Endodermal cell (in vitro differentiated cells): ENCODE measurements at places on chromosomes 3 and 15. TPM values are rescaled to one million over a fixed set of nuclear protein-coding genes. Genes with fewer than 3 reads are reported as not detected.

- DNase-seq = no peak
Measured at GRCh38 chr3:141442446-141442845, 44.4 kb upstream of the RASA2 start.

DNA sequence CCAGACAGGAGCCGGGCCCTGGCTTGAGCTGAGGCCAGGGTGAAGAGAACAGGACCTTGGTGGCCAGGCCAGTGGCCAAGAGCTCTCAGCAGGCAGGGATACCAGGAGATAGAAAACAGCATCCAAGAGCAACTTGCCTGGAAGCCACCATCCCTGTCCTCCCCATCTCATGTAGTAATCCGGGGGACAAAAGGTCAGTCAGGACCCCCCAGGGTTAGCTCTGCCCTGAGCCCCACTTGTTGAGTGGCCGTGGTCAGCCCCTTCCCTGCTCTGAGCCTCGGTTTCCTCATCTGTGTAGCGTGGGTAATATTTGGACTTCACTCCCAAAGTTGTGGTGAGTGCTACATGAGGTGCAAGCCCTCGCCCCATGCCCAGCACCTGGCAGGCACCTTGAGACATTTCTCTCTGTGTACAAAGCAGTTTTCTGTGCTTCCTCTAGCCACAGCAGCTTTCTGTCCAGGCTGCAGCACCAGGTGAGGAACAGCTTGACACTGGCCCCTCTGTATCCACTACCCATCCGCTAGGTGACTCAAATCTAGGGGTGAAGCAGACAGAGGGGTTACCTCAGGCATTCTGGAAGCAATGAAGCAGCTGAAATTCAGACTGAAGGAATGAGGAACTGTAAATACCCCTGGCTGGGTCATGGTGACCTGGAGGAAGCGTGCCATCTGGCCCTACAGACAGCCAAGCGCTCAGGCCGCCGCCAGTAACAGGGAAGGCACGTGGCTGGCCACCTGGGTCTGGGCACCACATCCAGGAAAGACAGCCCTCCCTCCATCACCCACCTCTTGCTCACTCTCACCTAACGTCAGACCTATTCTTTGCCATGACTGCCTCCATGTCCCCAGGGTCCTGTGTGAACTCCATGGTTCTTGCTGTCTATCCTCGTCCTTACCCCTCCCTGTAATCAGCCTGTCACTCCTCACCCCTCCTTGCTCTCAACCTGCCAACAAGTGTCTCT, 6.7 kb downstream of the CISH start:
- no peak for DNase-seq

ADPRH gene
- 5.2 to 7.8 TPM (median 7.1 TPM) in 3 replicates for total RNA-seq

GRCh38 chr3:21062831-21063294, 688.1 kb downstream of the ZNF385D start:
- DNase-seq = no peak

GOLGA6L7 gene
- 0.42 TPM in 1 of 3 replicates, not detected in the others for total RNA-seq

DNA sequence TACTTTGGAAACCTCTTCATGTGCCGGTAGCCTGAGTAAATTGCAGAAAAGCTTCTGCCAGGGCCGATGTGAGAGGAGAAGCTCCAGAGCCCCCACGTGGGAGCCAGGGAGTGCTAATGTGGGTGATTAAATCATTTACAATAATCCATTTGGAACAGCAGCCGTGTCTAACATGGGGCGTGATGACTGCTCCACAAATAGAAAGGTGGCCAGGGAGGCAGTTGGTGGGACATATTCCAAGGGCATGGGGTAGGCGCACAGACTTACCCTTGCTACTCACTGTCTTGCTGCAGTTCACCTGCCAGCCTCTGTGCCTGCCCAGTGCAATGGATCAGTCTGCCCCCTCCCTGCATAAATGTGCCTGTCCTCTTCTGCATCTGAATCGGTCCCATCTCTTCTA, 39.3 kb upstream of the INSYN1 start:
- DNase-seq = no peak
